ENCODE measurements at places on chromosomes 12 and 14. TPM values are rescaled to one million over a fixed set of nuclear protein-coding genes. Genes with fewer than 3 reads are reported as not detected.

The DNAH10 gene
- total RNA-seq, result 0.30 TPM

The BAG5 gene
- 32.6 TPM for total RNA-seq

- peak; percentile 90 for DNase-seq
Observed at GRCh38 chr14:74913986-74914573, 9.0 kb downstream of the RPS6KL1 start.

The TAS2R7 gene
- total RNA-seq, result not detected

- no peak for DNase-seq
Observed at GRCh38 chr12:87814625-87815024, 214.6 kb downstream of the C12orf50 start.

Data from Karpas-422 (cell line).